ENCODE measurements at places on chromosomes 16 and 17.

- DNase-seq, result no peak
Measured at GRCh38 chr17:64174686-64175456, 44.9 kb upstream of the ERN1 start.

DNA sequence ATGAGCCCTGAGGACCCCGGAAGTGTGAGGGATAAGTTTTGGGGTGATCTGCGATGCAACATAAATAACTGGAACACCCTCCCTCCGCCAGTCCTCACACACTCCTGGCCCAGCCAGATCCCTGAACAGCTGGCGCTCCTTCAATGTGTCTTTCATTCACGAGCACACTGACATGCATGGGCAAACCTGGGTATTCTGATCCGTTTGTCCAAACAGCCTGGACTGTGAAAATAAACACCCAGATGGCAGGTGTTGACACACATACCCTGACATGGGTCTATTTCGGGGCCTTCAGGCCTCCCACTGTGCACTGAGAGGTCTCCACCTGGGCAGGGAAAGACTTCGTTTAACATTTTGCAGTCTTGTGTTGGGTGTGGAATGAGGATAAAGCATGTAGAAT, 3.0 kb upstream of the CPNE2 start:
- DNase-seq, result no peak

DNA sequence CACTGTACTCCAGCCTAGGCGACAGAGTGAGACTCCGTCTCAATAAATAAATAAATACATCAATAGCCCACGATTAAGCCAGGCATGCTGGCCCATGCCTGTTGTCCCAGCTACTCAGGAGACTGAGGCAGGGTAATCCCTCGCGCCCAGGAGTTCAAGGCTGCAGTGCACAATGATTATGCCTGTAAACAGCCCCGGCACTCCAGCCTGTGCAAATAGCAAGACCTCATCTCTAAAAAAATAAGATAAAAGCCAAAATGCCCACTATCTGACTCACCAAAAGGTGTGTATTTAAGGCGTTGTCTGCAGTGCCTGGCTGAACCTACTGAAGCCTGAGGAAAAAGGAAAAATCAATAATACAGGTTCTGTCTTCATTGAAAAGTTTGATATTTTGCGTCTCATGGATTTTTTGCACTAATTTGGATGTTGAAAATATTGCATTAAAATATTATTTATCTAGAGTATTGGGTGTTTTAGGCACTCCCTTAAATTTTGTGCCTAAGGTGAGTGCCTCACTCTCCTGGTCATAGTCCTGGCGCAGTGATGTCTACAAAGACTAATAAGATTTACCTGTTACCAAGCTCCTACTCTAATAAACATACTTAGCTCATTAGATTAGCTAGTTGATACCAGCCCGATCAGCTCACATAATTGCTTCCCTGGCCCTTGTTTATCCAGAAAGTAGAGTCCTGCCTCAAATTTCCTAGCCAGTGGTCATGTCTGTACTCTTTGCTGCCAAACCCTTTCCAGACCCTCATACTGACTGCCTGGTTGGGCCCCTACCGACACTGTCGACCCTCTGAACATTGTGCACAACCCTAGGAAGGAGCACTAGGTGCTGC, 24.7 kb upstream of the TOB1 start:
- DNase-seq, result peak; percentile 28

- no peak for DNase-seq
Measured at GRCh38 chr17:8159032-8159400, 3.7 kb downstream of the VAMP2 start.

GRCh38 chr17:49753959-49754391, 10.0 kb downstream of the FAM117A start:
- DNase-seq, result no peak

DNA sequence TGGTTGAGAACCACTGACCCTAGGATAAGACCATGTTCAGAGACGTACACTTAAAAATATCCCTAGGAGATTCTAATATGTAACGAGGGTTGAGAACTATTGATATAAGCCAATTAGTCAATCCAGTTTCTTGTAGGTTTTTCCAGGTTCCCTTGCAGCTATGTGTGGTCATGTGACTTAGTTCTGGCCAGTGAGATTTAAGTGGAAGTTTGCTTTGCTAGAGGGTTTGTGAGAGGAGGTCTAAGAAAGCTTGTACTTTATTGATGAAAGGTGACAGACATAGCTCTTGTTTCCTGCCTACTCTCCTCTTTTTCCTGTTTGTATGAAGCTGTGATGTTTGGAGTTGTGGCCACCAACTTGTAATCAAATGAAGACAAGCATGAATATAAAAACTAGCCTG, 110.1 kb upstream of the SIAH1 start:
- DNase-seq, result no peak

GRCh38 chr17:65667656-65668055, 106.2 kb upstream of the AXIN2 start:
- DNase-seq, result no peak

GRCh38 chr16:84496991-84497390, 7.5 kb downstream of the MEAK7 start:
- DNase-seq, result no peak

GRCh38 chr17:70407506-70407905, 238.2 kb downstream of the KCNJ2 start:
- DNase-seq, result no peak

- DNase-seq, result no peak
Measured at GRCh38 chr17:45784293-45784740, at the start of gene CRHR1. TSS of gene CRHR1 (plus strand) at chr17:45784320. CDS start at chr17:45784545, 225 bp downstream.
